ENCODE measurements at places on chromosomes 5 and 9.

- DNase-seq, result no peak
Observed at GRCh38 chr9:2749485-2749884, 32.2 kb downstream of the KCNV2 start.

- DNase-seq, result no peak
Observed at GRCh38 chr5:102841021-102841420, 85.9 kb downstream of the PAM start.

DNA sequence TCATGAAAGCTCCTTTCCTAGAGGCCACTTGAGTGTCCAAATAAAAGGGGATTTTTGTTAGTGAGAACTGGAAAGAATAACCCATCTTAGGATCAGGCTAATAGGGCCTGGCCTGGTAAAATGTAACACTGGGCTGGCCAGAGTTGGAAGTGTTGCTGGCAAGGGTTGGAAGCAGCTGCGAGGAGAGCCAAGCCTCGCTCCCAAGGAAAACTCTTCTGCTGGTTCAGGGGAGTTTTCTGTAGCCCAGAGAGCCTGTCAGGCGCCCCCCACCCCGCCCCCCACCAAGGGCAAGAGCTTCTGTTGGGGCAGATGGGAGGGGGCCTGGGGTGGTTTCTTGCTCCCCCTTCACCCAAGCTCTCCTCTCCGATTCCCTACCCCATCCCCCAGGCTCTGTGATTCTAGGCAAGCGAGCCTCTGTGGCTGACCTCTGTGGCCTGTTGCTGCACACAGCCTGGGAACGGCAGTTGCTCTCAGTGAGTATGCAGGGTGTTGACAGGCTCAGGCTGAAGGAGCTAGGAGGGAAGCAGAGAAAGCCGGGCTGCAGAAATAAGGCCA lies 547.8 kb downstream of the CCDC171 start:
- no peak for DNase-seq

DNA sequence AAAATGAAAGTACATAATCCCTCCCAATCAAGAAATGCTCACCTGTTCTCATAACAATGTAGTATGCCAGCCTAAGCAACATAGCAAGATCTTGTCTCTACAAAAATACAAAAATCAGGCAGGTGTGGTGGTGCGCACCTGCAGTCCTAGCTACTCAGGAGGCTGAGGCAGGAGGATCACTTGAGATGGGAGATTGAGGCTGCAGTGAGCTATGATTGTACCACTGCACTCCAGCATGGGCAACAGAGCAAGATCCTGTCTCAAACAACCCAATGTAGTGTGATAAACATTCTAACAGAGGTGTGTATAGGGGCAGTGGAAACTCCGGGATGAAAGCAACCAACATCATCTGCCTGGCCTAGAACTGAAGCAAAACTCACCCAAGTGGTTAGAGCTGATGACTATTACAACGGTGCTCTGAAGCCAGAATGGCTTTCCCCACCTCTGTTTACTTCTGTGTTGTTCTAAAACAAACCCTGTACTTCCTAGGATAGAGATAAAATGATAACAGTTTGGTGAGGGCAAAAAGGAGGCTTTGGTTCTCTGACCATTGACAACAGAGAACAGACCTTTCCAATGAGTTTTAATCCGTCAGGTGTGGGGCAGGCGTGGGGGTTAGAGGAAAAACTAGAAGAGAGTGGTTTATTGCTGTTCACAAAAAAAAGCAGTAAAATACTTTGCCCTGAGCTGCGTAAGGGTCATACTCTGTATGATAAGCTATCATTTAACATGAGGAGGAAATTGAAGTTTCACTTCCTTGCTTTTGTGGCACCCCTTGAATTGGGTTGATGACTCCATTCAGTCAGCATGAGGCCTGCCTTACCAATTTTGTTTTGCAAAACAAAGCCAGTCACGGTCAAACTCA lies 18.9 kb downstream of the WNT8A start:
- DNase-seq, result no peak

DNA sequence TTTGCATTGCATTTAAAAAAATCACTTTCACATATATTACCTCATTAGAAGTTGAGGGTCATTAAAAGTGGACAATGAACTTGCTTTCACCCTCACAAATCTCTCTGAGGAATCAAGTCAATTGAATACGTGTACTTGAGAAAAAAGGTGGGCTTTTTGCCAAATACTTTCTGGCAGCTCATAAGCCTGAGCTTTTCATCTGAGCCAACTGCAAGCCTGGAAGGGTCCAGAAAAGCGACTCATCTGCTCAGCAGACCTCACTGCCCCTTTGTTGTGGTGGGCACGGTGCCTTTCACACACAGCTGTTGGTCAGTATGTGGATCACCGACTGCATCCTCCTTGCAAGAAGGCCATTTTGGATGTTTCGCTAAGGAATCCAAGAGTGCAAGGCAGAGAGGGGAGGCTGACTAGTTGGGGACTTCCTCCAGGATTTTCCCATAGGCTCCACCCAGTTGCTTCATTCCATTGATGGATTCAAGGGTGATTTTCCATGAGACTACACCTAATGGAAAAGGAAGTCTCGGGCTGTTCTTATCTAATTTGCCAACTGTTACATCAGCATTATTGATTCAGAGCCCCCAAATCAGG lies 564.7 kb downstream of the PDE4D start:
- DNase-seq, result no peak

- no peak for DNase-seq
Observed at GRCh38 chr9:120236596-120236995, 343.4 kb downstream of the CDK5RAP2 start.

DNA sequence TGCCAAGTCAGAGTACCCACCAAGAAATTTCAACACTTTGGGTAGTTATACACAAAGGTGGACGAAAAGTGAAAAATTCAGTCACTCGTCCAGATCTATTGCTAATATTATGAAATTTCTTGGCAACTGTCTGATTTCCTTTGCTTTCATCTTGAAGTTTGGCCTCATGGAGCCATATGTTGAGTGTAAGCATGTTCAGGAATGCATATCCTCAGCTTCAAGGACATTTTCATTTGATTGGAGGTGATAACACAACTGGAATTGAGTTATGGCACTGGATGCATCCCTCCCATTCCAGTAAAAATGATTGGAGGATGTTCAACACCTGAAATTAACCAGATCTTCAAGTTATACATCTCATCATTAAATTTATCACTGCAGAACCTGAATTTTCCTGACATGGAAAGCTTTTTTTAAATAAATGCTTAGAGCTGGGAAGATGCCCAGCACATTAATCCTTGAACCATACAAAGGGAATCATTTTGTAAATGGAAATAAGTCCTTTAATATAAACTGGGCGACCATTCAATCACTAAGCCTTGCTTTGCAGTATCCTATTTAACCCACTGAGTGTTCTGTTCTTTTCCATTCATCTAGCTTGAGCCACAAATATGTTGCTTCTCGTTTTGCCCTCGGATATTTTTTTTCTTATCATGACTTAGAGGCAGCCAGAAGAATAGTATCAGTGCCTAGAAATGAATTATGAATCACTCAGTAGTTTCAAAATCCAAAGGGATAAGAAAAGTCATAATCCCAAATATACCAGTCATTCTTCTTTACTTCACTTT lies 273.7 kb upstream of the PIK3R1 start:
- DNase-seq, result no peak

DNA sequence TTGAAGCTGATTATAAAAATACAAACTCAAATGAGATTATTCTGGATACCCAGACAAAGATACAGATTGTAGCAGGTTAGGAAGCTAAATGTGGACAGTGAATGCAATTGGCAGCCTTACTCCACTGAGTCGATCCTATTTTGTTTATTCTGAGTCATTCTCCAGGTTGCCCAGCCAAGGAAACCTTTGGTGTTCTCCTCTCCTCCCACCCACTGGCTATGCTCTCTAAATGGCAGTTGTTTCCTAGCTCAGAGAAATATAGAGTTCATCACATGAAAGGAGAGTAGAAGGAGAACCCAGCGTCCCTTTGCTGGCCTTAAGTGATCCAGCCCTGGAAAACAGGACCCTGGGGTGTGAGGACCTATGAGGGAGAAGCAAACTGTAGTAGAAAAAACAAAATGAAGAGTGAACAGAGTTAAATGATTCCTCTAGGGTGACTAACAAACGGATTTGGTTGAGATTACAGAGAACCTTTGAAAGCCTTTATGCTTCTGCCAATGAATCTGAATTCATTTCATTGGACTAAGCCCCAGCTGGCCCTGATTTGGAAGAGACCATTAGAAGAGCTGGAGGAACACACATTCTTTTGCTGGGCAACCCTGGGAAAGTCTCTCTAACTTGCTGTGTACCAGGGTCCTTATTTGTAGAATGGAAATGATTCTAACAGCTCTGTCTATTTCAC lies 95.1 kb downstream of the BRINP1 start:
- DNase-seq, result no peak

DNA sequence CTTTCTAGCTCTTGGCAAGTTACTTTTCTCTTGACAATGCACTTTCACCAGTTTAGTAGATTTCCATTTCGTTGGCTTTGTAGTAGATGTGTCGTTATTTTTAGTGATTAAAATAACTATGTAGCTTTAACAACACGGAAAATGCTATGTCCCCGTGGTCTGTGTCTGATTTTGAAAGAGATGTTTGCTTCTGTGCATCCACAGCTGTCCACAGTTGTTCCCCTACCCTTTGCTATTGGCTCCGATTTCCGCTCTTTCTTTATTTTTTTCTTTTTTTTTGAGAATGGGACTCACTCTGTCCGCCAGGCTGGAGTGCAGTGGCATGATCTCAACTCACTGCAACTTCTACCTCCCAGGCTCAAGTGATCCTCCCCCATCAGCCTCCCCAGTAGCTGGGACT lies 533.9 kb downstream of the IRX1 start:
- no peak for DNase-seq

DNA sequence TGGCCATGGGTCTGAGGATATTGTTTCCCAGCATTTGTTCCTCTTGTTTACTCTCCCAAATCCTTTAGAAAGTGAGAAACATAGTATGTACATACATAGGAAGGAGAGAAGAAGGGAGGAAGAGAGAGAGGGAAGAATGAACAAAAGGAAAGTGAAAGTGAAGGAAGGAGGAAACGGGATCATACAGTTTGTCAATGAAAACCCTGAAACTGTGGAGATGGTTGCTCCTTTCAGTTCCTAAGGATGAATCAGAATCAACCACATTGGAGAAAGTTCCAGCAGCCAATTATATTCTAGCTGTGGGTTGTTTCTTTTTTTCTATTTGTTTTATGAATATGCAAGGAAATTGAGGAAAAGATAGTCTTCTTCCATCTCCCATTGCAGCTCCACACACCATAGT lies 396.5 kb downstream of the MLLT3 start:
- no peak for DNase-seq

DNA sequence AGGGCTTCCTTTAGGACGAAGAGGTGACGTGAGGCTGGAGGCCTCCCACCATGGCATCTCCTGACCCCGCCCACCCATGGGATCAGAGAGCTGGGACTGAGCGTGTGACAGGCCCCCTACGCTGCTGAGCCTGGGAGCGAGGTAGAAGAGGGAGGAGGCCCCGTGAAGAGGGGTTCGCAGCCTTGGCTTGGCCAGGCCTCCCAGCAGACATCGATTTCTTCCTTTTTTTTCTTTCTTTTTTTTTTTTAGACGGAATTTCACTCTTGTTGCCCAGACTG lies 39.5 kb downstream of the PTGES start:
- no peak for DNase-seq

GRCh38 chr9:137809040-137809576 lies 68.5 kb upstream of the CACNA1B start:
- no peak for DNase-seq
